ENCODE measurements at places on chromosomes 1 and 21. TPM values are rescaled to one million over a fixed set of nuclear protein-coding genes. Genes with fewer than 3 reads are reported as not detected.

Gene SMIM12
- total RNA-seq = 29.7 TPM

- no peaks in the 10 kb centered on the region for H3K36me3 ChIP-seq
- no peak for DNase-seq
- H3K27me3 ChIP-seq = no peaks in the 10 kb centered on the region
- peaks cover 15% of the 10 kb centered on the region for H3K4me1 ChIP-seq
- H3K4me3 ChIP-seq = no peak overlapping the region
Measured at GRCh38 chr1:183585038-183585437, 5.2 kb downstream of the NCF2 start.

GRCh38 chr1:223466151-223466550 lies 72.9 kb downstream of the CCDC185 start:
- H3K36me3 ChIP-seq = no peaks in the 10 kb centered on the region
- H3K4me1 ChIP-seq = no peaks in the 10 kb centered on the region
- no peak overlapping the region for H3K27ac ChIP-seq

DNA sequence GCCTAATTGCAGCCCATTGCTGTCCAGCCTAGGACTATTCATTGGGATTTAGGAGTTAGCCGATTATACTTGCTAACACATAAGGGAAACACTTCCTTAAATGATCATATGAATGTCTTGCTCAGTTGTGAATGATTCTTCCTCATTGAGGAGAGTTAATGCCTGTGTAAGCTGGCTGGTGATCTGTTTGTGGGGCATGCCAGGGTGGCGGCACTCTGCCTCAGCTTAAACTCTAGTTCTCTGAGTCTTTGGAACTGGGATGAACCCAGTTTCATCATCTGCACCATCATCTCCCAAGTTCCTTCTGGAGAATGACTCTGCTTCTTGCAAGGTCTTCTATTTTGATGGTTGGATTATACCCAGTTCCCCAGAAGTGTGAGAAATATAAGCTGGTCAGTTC lies 23.9 kb upstream of the SLAMF6 start:
- peaks cover 1% of the 10 kb centered on the region for H3K4me1 ChIP-seq
- DNase-seq = no peak
- no peak overlapping the region for H3K27ac ChIP-seq
- H3K36me3 ChIP-seq = peaks cover 59% of the 10 kb centered on the region
- H3K27me3 ChIP-seq = no peaks in the 10 kb centered on the region

Gene LRRC53
- not detected for total RNA-seq

Gene SPRR1A
- total RNA-seq = not detected

- no peak overlapping the region for H3K27ac ChIP-seq
- H3K4me3 ChIP-seq = no peak overlapping the region
- H3K36me3 ChIP-seq = no peaks in the 10 kb centered on the region
- H3K27me3 ChIP-seq = no peaks in the 10 kb centered on the region
Measured at GRCh38 chr1:211831558-211832323, 1.2 kb upstream of the LPGAT1 start.

Gene AVPR1B
- not detected for total RNA-seq

DNA sequence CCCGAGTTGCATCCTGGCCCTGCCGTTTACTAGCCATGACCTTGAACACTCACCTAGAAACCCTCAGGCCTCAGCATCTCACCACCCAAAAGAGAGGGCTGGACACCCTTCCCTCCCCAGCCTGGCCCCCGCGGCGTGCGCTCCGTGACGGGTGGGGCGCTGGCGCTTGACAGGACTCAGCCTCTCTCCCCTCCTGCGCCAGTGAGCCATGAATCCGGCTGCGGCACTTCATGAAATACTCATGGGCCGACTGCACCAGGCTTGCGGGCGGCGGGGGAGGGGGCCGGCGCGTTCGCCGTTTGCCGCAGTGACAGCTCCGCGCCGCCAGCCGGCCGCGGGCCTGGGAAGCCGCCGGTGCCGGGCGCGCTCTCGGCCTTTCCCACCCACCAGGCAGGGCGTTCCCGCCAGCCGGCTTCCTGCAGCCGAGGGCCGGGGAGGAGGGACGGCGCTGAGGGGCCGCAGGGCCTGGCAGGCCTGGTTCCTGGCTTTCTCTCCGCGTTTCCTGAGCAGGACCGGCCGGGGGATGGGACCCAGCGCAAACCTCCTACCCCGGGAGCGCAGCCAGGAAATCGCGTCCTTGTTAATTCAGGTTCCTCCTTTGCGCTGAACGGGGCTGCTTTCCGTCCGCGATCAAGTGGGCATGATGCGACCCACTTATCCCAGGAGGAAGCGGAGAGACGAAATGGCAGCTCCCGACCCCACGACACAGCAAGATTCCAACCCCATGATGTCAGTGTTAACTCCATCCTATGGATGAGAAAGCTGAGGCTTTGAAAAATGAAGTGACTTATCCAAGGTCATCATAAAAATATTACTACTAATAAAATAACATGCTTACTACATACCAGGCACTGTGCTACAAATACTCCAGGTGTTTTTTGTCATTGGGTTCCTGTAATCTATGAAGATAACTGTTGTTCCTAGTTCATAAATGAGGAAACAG lies 9.1 kb upstream of the LUZP1 start:
- peak overlapping the region; percentile 31 for H3K4me3 ChIP-seq
- DNase-seq = peak; percentile 52
- peaks cover 8% of the 10 kb centered on the region for H3K27me3 ChIP-seq
- H3K36me3 ChIP-seq = no peaks in the 10 kb centered on the region
